ENCODE measurements at places on chromosomes 16 and 17.

DNA sequence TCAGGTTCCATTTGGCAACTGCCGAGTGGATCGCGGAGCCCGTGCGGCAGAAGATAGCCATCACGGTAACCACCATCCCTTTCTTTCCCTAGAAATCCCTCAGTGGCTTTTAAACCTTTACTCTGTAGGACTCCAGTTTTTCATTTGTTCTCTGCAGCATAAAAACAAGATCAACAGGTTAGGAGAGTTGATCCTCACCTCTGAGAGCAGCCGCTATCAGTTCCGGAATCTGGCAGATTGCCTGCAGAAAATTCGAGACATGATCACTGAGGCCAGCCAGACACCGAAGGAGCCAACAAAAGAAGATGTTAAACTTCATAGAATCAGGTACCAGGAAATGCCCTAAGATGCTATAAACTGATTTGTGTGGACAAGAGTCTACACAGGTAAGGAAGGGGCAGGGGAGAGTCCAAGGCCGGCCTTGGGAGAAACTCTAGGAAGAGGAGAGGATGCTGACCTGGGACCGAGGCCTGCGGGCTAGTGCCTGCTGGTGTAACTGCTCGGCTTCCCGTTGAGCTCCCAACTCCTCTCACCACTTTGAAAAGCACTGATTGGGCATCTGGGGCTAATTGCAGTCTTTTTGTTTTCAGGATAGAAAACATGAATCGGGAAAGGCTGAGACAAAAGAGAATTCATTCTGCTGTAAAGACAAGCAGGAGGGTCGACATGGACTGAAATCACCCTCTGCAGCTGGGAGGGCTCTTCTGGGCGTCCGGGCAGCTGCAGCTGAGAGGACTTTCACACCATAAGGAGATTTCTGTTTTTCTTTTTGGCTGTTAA, 8.1 kb downstream of the MRPL58 start:
- no peak for DNase-seq

- DNase-seq = no peak
Measured at GRCh38 chr17:39627047-39627711, 427 bp downstream of the PPP1R1B start.

DNA sequence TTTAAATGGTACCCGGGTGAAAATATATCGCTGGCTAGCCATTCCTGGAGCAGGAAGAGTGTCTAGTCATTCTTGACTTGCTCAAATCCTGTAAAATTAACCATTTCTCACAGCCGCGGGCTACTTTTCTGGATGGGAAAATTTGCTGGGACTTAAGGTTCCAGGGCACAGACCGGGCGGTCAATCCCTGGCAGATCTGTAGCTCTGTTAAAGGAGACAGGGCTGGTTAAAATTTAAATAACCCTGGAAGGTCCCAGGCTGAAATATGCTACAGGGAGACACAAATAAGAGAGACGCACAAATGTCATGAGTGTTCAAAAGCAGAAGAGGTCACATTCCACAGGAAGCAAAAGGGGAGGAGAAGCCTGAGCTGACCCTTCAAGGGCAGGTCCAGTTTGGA, 229.6 kb upstream of the HSBP1 start:
- no peak for DNase-seq

DNA sequence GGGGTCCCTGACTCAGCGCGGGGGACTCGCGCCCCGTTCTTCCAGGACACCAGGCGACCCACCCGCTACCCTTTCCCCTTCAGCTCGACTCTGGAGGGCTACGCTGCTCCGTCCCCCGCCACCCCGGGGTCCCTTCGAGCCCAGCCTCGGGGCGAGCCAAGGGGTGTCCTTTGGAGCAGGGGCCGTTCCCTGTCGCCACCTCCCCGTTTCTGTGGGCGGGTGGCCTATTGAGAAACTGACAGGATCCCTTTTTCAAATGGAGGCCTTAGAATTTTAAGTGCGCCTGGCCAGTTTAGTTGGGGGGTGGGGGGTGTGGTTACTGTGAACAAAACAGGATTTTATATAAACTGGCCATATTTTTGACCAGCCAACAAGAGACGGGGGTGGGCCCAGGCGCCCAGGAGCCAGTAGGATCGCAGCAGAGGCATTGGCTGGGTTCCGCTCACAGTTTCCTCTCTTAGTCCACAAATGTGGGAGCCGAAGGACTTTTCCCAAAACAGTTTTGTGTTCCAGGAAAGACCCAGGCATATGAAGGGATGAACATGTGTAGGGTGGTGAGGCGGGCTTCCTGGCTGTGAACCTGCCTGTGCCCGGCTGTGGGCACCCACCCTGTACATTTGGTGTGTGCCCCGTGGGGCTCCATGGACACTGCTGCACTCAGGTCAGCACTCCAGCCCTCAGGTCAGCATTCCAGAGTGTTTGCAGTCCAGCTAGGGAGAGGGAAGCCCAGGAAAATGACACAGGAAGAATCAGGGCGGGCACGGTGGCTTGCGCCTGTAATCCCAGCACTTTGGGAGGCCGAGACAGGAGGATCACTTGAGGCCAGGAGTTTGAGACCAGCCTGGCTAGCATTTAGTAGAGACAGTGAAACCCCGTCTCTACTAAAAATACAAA, 722 bp upstream of the TIMP2 start:
- no peak for DNase-seq

- DNase-seq = no peak
Measured at GRCh38 chr16:48136547-48137360, 19.0 kb downstream of the ABCC12 start.

GRCh38 chr16:75572864-75573542, 6.8 kb downstream of the GABARAPL2 start:
- no peak for DNase-seq

DNA sequence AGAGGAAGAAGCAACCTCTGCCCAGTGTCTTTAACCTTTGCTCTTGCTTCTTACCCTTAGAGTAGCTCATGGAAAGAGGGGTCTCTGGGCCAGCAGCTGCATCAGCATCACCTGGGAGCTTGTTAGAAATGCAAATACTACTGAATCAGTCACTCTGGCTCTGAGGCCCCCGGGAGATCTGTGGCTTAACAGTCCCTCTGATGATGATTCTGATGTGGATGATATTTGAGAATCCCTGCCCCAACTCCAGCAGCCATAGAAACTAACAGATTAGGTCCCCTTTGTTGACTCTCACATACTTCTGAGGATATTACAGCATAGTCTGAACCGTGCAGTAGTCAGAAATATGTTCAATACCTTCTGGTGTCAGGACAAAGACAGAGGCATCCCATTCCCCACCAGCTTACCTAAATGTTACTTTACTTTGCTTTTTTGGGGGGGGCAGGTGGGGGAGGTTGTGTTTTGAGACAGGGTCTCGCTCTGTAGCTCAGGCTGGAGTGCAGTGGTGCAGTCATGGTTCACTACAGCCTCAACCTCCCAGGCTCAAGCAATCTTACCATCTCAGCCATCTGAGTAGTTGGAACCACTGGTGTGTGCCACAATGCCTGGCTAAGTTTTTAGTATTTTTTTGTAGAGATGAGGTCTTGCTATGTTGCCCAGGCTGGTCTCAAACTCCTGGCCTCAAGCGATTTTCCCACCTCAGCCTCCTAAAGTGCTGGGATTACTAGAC, 220.1 kb downstream of the CCDC182 start:
- no peak for DNase-seq

GRCh38 chr17:16243801-16244567, 27.0 kb downstream of the PIGL start:
- peak; percentile 75 for DNase-seq

- DNase-seq = no peak
Measured at GRCh38 chr16:3642397-3643094, 11.9 kb upstream of the DNASE1 start.

- no peak for DNase-seq
Measured at GRCh38 chr17:78433780-78434335, 55.4 kb downstream of the PGS1 start.

DNA sequence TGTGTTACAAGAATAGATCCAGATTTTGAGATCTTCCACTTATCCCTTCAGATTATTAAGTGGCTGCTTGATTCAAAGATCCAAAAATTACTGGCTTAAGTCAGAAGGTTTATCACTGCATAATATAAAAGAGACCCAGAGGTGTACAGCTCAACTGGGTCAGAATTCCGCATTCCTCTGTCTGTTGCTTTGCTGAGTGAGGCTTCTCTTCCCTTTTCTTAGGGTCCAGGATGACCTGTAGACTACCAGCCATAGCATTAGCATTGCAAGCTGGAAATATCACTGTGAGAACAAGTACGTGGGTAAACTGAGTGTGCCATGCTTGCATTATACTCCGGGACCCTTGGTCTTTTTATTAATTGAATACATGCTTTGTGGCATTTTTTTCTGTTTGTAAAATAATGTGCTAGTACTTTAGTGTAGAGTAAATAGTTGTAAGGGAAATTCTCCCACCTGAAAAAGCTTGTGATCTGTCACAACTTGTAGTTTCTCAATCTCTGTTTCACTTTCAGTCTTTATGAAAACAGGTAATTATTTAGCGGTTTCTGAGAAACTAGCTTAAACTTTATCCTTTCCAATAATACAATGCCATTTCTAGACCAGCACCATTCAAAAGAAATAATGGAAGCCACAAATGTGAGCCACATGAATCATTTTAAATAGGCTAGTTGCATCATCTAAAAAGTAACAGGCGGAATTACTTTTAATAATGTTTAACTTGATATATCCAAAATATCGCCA, 61.6 kb downstream of the TNRC6C start:
- peak; percentile 54 for DNase-seq

- no peak for DNase-seq
Measured at GRCh38 chr16:58421529-58421928, 29.3 kb downstream of the GINS3 start.

GRCh38 chr16:71479420-71479819, 9.7 kb downstream of the ZNF19 start:
- peak; percentile 10 for DNase-seq

DNA sequence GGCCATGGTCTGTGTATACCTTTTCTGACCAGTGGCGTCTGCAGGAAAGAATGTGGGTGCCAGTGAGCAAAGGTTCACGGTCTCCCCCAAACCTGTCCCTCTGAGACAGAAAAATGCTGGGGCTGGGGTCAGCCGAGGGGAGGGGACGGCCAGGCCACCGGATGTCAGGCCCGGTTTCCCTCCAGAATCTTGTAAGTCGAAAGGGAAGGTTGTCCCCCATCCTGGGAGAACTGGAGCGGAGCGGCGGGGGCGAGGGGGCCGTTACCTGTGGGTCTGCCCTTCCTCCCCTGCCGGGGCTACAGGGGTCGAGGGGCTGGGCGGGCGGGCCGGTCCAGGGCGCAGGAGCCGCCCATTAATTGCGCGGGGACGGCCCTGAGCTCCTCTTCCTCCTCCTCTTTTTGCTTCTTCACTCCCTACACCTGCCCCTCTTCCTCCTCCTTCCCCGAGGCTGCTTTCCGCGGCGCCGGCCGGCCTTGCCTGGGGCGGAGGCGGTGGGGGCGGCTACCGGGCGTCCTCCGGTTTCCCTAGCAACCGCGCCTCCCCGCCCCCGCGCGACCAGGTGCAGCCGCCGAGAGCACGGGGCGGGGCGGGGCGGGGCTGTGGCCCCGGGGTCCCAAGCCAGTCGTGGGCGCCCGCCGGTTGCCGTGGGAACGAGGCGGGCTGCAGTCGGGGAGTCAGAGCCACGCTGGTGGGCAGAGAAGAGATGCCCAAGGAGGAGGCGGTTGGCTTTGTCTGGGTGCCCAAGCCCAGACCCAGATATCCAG, at the start of gene MARCHF10:
TSS of gene MARCHF10 (minus strand) at position 503 of the 764 bp plus-strand sequence. CDS start 6,579 bp downstream, outside the sequence.
- peak; percentile 17 for DNase-seq

DNA sequence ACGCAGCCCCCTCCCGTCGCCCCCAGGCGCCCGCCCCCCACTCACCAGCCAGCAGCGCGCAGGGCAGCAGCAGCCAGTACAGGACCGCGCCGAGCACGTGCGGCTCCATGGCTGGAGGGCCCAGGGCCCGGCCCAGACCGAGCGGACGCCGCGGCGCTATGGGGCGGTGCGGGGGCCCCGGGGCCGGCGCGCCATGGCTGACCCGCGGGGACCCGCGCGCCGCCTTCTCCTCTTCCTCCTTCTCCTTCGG, 239 bp downstream of the PIEZO1 start:
- no peak for DNase-seq

DNA sequence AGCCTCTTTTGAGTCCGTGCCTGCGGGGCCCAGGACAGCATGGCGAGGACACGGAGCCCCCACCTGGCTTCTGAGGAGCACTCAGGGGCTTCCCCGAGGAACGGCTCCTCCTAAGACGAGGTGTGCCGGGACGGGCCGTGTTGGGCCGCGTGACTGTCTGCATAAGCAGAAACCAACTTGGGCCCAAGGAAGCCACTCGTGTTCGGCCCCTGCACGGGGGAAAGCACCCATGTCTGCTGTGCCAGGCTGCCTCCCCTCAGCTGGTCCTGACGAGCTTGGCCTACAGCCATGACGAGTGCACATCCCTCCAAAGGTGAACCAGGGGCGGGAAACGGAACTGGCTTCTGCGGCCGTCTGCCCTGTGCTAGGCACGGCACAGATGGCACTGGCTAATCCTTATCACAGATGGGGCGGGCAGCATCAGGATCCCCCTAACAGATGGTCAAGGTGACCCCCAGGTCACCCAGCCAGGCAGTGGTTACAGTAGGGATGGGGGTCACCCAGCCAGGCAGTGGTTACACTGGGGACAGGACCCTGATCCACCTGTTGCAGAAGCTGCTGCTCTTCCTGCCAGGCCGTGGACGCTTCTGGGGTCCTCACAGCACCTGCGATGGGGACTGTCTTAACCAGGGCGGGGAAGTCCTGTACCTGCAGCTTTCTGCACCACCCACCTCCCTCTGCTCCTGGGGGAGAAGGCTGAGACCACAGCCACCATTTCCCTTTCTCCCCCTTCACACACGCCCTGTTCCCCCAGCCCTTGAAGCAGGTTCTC, 25.6 kb downstream of the MRM3 start:
- no peak for DNase-seq

DNA sequence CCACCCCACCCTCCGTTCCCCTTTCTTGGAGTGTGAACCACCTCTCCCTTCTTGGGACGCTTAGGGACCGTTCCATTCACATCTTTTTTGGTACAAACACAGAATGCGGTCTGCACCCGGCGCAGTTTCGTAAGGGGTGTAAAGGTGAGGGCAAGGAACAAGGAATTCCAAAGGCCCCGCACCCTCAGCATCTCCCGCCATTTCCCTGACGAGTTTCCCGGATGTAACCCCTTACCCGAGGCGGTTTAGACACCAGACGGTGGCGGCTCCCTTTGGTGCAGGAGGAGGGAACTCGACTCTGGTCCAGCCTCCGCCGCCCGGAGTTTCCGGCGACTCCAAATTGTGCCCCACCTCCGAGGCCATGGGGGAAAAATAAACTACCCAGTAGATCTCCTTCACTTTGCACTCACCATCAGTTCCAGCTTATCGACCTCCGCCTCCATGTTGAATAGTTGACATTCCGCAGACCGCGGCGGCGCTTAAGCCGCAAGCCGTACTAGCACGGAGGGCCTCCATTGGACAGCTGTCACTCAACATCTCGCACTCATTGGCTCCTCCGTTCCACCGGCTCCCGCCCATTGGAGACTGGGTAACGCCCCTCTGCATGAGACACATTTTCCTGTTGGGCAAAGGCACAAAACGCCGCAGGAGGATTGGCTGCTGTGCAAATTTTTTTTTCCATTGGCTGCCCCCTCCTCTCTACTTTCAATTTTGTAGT, at the start of gene SKA2:
TSS of gene SKA2 (minus strand) at position 466 of the 718 bp plus-strand sequence. CDS start at position 443, 23 bp downstream.
- DNase-seq = no peak

- no peak for DNase-seq
Measured at GRCh38 chr17:54451051-54451450, 449.6 kb upstream of the TOM1L1 start.
